NCI-H446 treated with DMSO at 0.1 percent for 48 hours (cell line): ENCODE measurements at places on chromosomes 5 and 9.

DNA sequence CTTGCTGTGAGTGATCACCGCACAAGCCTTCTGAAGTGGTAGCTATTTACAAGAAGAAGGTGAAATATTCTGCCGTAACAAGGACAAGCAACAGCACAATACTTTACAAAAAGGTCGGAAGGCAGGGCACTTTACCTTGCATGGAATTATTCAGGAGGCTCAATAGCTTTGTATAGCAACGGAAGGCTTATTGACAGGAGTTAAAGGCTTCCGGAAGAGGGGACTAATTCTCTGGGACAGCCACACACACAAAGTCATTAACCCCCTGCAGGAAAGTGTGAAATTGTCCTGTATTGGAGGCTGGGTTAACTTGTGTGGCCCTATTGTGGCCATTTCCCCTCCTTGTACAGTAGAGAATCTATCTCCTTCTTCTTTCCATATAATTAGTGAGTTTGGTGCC is 199.3 kb upstream of the SEMA6A start:
- DNase-seq: no peak

- DNase-seq: no peak
Observed at GRCh38 chr9:98057138-98057799, 737 bp downstream of the NANS start.

GRCh38 chr9:137461663-137462395 is 2.7 kb upstream of the NSMF start:
- no peak for DNase-seq

GRCh38 chr9:131481441-131482342 is 21.0 kb upstream of the POMT1 start:
- DNase-seq: no peak

GRCh38 chr9:86735772-86736458 is 211.4 kb downstream of the GAS1 start:
- DNase-seq: no peak

GRCh38 chr5:134466241-134467069 is 54.8 kb upstream of the CDKN2AIPNL start:
- peak; percentile 76 for DNase-seq

GRCh38 chr5:142643634-142644033 is 42.3 kb downstream of the FGF1 start:
- DNase-seq: no peak

- DNase-seq: no peak
Observed at GRCh38 chr5:174340226-174340625, 294.7 kb downstream of the NSG2 start.
